ENCODE measurements at places on chromosomes 7 and 10.

GRCh38 chr7:94195813-94196212 is 191.7 kb upstream of the BET1 start:
- DNase-seq: no peak

DNA sequence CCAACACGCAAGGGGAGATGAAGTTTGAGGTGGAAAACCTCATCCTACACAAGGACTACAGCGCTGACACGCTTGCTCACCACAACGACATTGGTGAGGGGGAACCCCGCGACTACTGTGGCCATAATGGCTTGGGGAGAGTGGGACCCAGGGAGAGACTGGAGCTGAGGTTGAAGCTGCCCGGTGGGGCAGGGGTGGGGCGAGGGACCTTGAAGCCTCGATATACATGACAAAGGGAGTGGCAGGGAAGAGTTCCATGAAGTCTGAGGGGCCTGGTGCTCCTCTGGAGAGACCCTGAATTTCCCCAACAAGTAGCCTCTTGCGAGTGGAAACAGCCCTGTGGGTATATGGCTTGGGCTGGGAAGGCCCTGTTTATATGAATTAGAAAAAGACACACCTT is 3.1 kb downstream of the PLAU start:
- DNase-seq: no peak

DNA sequence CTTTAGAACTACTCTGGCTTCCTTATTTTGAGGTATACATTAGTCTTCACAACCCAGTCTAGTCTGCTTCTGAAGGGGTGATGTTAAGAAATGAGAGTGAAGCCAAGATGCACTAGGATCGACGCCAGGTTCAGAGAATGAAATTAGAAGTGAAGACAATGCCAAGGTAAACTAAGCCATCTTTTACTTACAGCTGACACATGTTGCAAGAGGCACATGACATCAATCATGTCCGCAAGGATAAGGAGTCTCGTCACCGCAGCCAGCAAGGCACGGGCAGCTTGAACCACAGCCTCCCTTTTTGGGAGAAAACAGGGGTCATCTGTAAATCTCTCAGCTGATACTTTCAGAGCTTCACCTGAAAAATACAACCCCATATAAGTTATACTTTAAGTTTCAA is 156.7 kb downstream of the CTNNA3 start:
- no peak for DNase-seq

- no peak for DNase-seq
Measured at GRCh38 chr10:101444058-101444898, 90.3 kb downstream of the BTRC start.

Data from omental fat pad (tissue), 4 donors.